ENCODE measurements at places on chromosomes 1 and 21. TPM values are rescaled to one million over a fixed set of nuclear protein-coding genes. Genes with fewer than 3 reads are reported as not detected.
A peak's percentile ranks its signal among the peaks of the same experiment; 100 is the strongest.

DNA sequence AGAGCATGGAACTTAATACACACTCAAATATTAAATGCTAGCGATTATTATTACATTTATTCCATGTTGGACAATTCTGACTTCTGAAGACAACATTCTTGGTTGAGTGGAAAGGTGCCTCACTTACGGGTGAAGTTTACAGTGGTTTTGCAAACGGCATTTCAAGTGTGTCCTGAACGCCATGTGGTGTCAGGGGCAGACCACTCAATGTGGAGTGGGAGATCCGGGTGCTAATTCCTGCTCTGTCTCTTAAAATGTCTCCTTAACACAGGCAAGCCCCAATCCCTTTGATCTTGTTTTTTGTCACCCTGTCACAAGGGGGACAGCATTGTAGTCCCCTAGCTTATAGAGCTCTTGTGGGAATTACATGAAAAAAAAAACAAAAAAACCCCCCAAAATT lies 5.6 kb upstream of the TDRD10 start:
- DNase-seq: no peak

- no peak for DNase-seq
Measured at GRCh38 chr1:59236721-59237545, 60.0 kb upstream of the FGGY start.

DNA sequence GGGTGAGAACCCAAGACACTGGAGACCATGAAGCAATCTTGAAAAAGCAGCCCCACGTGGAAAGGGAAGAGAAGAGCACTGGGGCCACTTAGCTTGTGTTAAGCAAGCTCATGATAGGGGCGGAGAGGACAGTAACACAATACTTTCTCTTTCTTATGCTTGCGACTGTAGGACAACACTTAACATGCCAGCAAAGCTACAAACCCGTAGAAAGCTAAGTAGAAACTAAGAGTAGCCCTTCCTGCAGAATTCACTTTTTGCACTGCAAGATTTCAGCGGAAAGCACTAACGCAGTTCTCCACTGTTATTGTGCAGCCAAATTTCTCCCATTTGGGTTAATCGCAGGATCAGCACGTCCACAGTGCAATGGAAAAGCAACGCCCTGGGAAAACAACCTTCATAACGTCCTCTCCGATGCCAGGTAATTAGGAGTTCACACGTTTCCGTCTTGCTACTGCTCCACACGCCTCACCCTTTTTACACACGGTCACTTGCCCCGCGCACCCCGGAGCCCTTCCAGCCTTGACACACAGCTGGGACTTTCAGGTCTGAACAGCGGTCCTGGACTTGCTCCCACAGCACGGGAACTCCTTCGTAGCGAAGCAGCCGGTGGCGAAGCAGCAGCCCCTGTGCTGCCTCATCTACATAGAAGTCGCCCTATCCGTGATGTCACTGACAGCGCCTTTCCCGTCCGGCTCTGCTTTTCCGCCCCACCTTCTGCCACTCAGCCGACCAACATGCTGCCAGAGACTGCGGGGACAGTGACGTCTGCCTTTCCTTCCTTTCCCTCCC lies 148.6 kb downstream of the PPIAL4G start:
- DNase-seq: peak; percentile 80

- no peak for DNase-seq
Measured at GRCh38 chr21:38380481-38381137, 117.7 kb downstream of the ERG start.

DNA sequence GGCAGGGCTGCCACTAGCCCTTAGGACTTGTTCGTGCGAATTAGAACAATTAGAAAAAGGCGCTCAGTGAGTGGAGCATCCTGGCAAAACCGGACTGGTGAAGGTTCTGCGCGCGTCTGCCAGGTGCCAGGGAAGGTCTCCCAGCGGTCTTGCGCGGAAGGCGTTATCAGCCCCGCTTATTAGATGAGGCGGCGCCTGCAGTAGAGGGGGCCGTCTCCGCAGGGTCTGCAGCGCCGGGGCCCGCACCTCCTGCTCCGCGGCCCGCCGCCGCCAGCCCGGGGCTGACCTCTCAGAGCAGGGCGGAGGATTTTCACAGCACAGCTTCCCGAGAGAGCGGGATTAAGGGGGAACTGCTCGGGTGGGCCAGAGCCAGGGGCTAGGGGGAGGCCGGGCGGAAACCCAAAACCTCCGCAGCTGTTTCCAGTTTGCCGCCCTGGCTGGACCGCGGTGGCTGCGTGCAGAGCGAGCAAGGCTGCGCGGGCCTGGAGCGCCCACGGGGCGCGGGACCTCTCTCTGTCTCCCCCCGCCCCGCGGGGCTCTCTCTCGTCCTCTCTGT lies 155.2 kb downstream of the FOXD2 start:
- no peak for DNase-seq

DNA sequence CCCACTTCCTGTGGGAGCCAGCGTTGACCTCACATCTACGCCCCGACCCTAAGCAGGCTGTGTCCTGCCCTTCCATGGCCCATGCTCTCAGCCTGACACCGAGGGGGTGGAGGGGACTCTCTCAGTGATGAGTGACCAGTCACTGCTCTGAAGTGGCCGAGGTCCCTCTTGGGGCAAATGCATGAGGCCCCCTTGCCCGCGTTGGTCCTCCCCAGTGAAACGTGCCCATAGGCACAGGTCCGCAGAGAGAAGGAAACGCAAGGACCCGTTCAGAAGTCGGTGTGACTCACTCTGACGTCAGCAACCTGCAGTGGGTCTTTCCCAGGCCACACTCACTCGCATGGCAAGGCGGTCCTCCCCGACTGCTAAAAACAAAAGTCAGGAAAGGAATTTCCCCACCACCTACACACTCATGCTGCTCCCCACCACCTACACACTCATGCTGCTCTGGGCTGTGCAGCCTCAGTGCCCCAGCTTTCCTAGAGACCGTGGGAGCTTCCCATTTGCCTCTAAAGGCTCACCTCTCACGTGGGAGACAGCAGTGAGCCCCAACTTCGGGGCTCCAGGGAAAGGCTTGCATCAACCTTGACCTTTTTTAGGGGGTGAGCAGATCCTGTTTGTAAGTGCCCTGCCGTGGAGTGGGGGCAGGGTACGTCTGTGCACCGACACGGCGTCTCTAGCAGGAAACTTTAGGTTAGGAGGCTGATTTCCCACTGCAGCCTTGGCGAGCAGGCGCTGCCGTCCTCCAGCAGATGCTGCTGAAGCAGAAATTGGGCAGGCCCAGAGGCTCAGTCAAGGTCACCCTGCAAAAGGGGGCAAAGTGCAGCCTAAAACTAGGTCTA lies 11.4 kb downstream of the UBASH3A start:
- no peak for DNase-seq

DNA sequence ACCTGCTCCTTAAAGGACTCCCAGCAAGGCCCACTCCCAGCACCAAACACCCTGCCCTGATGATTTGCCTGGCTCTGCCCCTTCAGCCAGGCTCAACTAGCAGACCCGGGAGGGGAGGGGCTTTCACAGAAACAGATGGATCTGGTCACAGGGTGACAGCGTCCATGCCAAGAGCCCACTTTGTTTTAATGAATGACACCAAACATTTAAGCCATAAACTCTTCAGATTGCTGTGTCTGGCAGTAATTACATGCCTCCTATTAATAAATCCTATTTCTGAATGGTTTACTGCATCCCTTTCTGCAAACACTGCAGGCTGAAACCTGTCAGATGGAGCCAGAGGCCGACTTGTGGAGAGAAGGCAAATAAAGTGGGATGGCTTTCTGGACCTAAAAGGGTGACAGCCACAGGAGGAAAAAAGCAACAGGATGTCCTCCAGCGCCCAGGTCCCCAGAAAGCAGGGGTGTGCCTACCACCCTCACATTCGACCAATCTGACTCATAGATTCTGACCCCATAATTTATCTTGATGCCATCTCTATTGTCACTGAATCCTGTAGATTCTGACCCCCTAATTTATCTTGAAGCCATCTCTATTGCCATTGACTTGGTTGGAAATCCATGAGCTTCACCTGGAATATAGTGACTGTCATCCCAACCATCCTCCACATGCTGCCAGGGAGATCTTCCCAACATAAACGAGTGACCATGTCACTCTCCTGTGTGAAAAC lies 200.9 kb downstream of the PLPP3 start:
- DNase-seq: peak; percentile 27

- peak; percentile 83 for DNase-seq
Measured at GRCh38 chr1:248906009-248906752, at the start of gene PGBD2. Gene PGBD2 (plus strand): TSS chr1:248906235. CDS start chr1:248913863, 7,628 bp downstream.

TPTE gene
- polyA plus RNA-seq: not detected

DNA sequence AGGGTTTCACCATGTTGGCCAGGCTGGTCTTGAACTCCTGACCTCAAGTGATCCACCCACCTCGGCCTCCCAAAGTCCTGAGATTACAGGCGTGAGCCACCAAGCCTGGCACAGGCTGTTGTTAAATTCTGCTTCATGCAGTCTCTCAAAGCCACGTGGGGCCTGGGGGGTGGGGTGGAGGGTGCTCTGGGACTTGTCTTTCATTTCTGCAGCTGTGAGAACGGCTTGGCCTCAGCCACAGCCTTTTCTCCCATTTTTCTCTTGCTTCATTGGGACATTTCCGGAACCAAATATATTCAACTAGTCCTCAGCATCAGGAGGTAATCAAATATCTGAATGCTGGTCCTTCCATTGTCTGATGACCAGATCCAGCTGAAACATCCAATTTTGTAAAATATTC lies 27.6 kb upstream of the KCNE2 start:
- no peak for DNase-seq

DNA sequence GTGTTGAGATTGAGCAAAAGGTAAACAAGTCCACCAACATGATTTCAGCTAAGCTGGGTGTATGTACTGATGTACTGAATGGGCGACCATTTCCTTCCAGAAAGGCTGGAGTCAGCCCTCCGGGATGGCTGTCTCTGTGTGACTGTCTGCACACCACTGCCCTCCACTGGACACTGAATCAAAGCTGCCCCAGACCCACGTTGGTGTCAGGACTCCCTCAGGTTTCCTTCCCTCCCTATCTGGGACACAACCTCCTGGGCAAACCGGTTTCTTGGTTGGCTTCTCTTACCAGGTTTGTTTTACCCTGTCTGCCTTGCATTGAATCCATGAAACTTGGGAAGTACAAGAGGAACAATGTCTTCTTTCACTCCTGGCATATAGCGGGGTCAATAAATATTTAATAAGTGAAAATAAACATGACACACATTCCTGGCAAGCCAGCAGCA lies 5.3 kb upstream of the SRP9 start:
- DNase-seq: no peak

DNA sequence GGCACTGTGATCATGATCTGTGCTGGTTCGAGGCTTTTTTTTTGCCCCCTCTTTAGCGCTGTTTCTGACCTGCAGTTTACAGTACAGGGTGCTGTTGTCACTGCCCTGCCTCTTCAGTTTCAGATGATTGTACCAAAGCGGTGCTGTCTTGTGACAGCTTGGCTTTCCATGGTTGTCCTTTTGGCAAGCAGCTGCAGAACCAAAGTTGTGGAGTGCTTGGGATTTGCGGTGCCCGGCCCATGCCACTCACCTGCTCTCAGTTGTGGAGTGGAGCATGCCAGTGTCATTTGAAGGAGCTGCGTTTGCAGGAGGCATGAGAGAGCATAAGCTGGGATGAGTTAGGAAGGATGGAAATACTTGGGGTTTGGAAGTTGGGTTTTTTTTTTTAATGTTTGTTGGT lies 48.4 kb downstream of the DOP1B start:
- no peak for DNase-seq

- DNase-seq: no peak
Measured at GRCh38 chr1:216830424-216831210, 107.4 kb upstream of the ESRRG start.

DHX9 gene
- 290 TPM for polyA plus RNA-seq

DNA sequence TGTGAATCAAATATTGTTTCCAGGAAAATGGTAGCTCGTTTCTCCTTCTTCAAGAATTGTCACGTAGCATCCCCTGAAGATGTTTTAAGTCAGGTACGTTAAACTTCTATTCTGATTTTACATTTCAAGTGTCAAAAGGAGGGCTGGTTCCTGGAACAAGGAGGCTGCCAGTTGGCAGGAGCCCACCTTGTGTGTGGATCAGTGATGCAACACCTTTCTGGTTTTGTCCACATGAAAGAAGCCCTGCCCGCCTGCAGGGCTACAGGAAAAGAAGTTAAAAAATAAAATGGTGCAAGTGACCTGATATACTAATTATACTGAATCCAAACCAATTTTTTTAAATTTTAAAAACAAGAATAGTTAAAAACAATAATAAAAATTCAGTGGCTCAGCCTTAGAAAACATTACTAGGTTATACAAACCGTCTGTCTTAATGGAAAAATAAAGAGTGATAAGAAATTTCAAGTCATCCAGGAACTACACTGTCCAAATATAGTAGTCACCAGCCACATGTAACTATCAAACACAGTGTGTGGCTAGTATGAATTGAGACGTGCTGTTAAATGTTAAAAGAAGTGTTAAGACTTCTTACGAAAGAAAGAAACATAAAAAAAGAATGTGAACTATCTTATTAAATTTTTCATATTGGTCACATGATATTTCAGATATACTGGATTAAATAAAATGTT lies 123.1 kb downstream of the APP start:
- DNase-seq: no peak

DNA sequence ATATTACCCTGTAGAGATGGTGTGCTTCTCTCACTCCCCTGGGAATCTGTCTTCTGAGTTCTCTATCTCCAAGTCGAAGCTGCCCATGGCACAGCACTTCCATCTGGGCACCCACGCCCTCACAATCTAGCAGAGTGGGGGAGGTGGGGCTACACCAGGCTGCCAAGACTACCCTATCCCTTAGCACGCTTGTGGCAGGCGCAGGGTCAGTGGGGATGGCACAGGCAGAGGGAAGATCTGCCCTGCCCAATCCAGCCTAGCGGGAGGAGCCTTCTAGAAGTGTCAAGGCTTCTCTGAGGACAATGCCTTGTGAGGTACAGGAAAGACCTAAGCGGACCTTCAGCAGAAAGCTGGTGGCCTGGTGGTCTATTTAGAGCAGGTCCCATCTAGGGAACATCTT lies 49.1 kb downstream of the DMAP1 start:
- no peak for DNase-seq

GRCh38 chr1:79082233-79082632 lies 75.7 kb upstream of the ADGRL4 start:
- no peak for DNase-seq

DNA sequence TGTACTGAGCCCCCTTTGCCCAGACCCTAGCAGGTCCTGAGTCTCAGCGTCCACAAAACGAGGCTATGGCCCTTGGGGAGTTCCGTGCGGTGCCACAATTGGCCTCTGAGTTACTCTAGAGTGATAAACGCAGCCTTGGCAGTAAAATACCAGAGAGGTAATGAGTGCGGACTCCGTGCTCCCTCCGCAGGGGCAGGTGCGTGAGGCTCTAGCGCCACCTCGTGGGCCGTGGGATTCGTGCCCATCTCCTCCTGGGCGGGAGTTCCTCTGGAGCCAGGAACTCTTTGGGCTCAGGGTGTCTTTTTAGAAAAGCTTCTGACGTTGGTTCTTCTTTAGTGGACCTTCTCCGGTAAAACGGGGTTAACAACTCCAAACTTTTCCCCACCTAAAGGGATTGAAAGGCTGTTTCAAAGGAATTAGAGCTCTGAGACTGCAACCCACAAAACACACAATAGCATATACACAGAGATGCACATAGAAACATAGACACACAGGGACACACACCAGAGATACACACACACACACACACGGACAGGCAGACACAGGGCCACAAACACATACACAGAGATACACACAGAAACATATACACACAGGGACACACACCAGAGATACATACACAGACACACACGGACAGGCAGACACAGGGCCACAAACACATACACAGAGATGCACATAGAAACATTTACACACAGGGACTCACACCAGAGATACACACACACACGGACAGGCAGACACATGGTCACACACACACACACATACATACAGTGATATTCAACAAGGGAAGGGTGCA lies 99.4 kb downstream of the KCNJ15 start:
- DNase-seq: peak; percentile 54

- DNase-seq: no peak
Measured at GRCh38 chr1:159839116-159839849, 12.6 kb downstream of the SLAMF8 start.

Measured in right renal cortex interstitium (tissue), 3 donors.